ENCODE measurements at places on chromosomes 3 and 15. TPM values are rescaled to one million over a fixed set of nuclear protein-coding genes. Genes with fewer than 3 reads are reported as not detected.

Gene IL17RB
- not detected for total RNA-seq

Gene USP13
- 21.1 TPM for total RNA-seq

Gene KIF7
- 11.3 TPM for total RNA-seq

Gene ADAMTS17
- not detected for total RNA-seq

Gene NTRK3
- total RNA-seq, result not detected

GRCh38 chr3:100650651-100651619 lies 41.5 kb downstream of the ADGRG7 start:
- peaks cover 9% of the 10 kb centered on the region for H3K4me1 ChIP-seq
- H3K36me3 ChIP-seq, result no peaks in the 10 kb centered on the region
- peak overlapping the region; percentile 50 for H3K27ac ChIP-seq
- peak overlapping the region; percentile 15 for H3K4me3 ChIP-seq
- H3K27me3 ChIP-seq, result no peaks in the 10 kb centered on the region

- H3K36me3 ChIP-seq, result no peaks in the 10 kb centered on the region
- DNase-seq, result no peak
- H3K4me3 ChIP-seq, result no peak overlapping the region
- H3K4me1 ChIP-seq, result peaks cover 3% of the 10 kb centered on the region
Observed at GRCh38 chr3:63808633-63809032, 10.5 kb upstream of the C3orf49 start.

DNA sequence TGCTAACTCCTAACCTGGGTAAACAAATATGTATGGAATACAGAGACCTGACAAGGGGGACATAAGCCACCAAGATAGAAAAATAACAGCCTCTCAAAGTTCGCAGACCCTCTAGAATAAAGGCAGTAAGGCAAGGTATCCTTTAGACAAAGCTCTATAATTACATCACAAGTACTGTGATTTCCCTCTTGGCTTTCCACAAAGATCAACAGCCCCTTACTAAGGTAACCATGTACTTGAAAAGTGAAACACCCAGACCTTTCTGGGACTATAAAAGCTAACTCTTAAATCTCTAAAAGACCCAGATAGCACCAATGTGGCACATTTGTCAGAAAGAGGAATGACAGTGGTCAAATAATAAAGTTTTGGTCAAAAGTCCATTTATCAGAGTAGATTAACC lies 51.9 kb downstream of the TBL1XR1 start:
- H3K27ac ChIP-seq, result no peak overlapping the region
- peaks cover under 1% of the 10 kb centered on the region for H3K4me1 ChIP-seq
- H3K36me3 ChIP-seq, result no peaks in the 10 kb centered on the region
- H3K4me3 ChIP-seq, result no peak overlapping the region

DNA sequence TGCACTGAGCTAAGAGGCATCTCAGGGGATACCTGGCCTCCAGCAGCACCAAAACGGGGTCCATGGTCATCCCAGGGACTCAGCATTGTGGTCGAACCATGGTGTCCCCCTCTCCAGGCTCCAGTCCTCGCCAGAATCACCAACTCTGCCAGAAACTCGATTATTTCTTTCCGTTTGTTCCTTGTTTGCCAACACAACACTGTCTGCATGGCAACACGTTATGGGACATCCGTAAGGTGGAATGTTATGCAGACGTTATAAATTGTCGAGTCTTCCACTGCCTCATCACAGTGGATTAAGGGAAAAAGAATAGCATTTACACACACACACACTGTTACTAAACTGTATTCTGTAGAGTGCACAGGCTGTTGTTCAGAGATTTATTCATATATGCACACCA lies 52.5 kb upstream of the RPL32 start:
- H3K27ac ChIP-seq, result no peak overlapping the region
- peaks cover 9% of the 10 kb centered on the region for H3K27me3 ChIP-seq
- H3K4me3 ChIP-seq, result no peak overlapping the region
- no peak for DNase-seq
- H3K4me1 ChIP-seq, result no peaks in the 10 kb centered on the region

GRCh38 chr3:71102111-71102983 lies 481.2 kb downstream of the FOXP1 start:
- no peaks in the 10 kb centered on the region for H3K27me3 ChIP-seq
- no peak overlapping the region for H3K4me3 ChIP-seq
- H3K36me3 ChIP-seq, result no peaks in the 10 kb centered on the region
- DNase-seq, result peak; percentile 91
- H3K4me1 ChIP-seq, result peaks cover 53% of the 10 kb centered on the region

DNA sequence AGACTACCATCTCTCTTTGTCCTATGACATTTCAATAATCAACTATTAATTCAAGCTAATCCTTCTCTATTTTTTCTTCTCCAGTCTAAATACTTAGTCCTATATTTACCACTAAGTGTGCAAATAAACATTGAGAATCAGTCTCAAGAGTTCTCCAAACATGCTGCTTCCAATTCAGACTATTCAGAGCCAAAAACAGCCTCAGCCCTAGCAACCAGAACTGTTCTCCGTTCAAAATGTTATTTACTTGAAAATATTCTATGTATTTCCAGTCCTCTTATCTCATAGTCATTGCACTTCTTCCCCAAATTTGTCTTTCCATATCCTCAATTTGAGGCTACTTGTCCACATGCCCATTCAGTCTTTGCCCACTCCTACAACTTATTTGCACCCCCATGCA lies 805.5 kb downstream of the IGSF11 start:
- H3K36me3 ChIP-seq, result no peaks in the 10 kb centered on the region
- no peak for DNase-seq
- no peak overlapping the region for H3K4me3 ChIP-seq
- no peak overlapping the region for H3K27ac ChIP-seq
- no peaks in the 10 kb centered on the region for H3K27me3 ChIP-seq

DNA sequence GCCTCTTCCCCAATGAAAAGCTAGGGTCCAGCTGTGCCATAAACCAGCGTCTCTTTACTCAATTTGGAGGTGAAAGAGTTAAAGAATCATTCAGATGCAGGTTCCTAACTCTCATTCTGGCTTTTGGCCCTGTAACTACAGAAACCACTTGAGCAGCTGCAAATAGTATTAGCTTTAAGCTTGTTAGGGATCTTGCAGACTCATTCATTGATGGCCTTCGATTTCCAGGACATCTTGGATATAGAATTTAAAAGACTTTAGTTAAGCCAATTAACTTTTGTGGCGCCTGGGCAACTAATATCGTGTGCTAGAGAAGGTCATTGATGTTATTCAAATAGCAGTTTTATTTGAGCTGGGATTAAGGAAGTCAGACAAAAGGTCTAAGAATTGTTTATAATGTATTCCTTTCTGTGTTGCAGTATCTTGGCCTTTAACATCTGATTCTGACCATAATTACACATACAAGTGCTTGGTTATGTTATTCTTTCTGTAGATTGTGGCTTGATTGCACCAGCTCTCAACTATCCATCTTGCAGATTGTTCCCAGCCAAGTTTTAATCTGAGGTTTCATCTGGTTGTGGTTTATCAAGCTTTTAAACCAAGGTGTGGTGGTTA lies 185.3 kb downstream of the CACNA2D3 start:
- no peak overlapping the region for H3K4me3 ChIP-seq
- no peak overlapping the region for H3K27ac ChIP-seq
- no peaks in the 10 kb centered on the region for H3K36me3 ChIP-seq
- H3K4me1 ChIP-seq, result no peaks in the 10 kb centered on the region
- H3K27me3 ChIP-seq, result no peaks in the 10 kb centered on the region
- DNase-seq, result no peak

DNA sequence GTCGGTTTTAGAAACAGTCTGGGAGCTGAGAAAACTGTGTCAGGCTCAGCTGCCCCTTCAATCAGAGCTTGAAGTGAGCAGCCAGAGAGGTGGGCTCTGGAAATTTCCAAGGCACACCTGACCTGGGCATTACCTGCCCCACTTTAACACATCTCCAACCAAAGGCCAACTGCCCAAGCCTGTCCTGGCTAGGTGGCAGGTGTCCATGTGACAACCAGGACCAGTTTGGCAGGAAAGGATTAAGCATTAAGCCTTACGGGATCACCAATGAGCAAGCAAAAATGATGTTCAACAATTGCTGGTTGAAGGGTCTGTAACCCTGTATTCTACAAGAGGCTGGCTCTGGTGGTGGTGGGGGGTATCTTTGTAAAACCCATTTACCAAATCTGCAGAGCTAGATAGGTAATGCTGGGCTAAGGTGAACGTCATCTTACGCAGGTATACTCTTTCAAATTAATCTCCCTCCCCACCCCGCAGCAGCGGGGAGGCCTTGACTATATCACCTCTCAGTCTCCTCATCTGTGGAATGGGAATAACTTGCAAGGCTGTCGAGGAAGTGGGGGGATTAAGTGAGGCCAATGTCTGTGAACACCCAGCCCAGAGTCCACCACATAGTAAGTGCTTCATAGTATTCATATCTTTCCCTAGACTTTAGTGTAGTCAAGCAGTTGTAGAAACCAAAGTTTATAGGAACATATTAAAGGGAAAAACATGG lies 183.2 kb downstream of the MEGF11 start:
- no peak overlapping the region for H3K27ac ChIP-seq
- H3K36me3 ChIP-seq, result no peaks in the 10 kb centered on the region
- H3K4me1 ChIP-seq, result no peaks in the 10 kb centered on the region
- no peak overlapping the region for H3K4me3 ChIP-seq
- no peak for DNase-seq
- peaks cover 2% of the 10 kb centered on the region for H3K27me3 ChIP-seq

DNA sequence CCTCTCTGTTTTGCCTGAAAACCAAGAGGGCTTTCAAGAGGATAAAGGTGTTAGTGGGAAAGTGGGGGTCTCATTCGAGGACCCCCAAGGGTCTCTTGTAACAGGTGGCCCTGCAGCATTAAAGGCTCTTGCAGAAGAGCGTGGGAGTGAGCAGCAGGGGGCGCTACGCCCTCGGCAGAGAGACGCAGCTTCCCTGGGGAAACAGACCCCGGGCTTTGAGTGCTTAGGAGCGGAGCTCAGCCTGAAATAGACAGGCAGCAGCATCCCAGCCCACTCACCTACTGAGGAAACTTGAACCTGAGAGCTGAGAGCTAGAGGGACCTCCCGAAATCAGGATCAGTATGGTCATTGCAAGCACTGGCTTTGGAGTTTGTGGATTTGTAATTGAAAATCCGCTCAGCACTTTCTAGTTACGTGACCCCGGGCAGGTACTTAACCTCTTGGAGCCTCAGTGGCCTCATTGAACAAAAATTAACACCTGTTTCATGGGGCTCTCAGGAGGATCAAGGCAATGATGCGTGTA lies 25.7 kb downstream of the RPLP1 start:
- H3K36me3 ChIP-seq, result no peaks in the 10 kb centered on the region
- peaks cover 15% of the 10 kb centered on the region for H3K4me1 ChIP-seq
- peak; percentile 48 for DNase-seq
- no peaks in the 10 kb centered on the region for H3K27me3 ChIP-seq

- H3K4me3 ChIP-seq, result no peak overlapping the region
- no peak overlapping the region for H3K27ac ChIP-seq
- no peak for DNase-seq
- H3K4me1 ChIP-seq, result no peaks in the 10 kb centered on the region
- peaks cover 5% of the 10 kb centered on the region for H3K27me3 ChIP-seq
- H3K36me3 ChIP-seq, result no peaks in the 10 kb centered on the region
Observed at GRCh38 chr3:46607603-46608028, 4.7 kb upstream of the FAM240A start.

- H3K27ac ChIP-seq, result no peak overlapping the region
- H3K36me3 ChIP-seq, result no peaks in the 10 kb centered on the region
- no peak for DNase-seq
- no peaks in the 10 kb centered on the region for H3K27me3 ChIP-seq
Observed at GRCh38 chr3:128313935-128314334, 152.8 kb downstream of the DNAJB8 start.

DNA sequence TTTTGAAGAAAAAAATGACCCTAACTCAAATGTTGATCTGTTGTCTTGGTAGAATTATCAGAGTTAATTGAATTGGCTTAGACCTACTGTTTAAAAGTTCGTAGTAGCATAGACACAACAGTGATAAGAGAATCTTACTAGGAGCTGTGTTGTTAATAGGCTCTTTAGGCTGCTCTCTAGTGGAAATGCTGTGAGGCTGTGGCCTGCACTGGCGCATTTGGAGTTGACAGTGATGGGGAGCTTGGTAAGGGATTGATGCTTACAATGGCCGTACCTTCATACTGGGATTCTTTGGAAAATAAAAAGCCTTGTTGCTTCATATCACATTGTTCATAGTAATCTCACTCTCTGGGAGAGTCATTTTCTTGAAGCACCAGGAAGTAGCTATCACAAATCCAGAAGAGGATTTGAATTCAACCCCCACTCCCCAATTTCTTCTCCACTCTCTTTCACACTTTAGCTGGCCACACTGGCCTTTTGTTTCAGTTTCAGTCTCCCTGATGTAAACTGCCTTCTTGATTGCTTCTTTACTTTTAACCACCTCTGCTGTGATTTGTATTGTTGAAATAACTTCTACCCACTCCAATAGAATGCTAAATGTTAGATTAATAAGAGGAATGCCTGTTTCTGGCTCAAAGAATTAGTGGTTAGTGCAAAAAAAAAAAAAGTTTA lies 56.6 kb downstream of the CEP63 start:
- no peak for DNase-seq
- peaks cover 1% of the 10 kb centered on the region for H3K36me3 ChIP-seq
- no peaks in the 10 kb centered on the region for H3K27me3 ChIP-seq

GRCh38 chr3:67472674-67473201 lies 181.7 kb downstream of the SUCLG2 start:
- no peak overlapping the region for H3K27ac ChIP-seq
- H3K36me3 ChIP-seq, result no peaks in the 10 kb centered on the region
- no peaks in the 10 kb centered on the region for H3K27me3 ChIP-seq

- H3K27me3 ChIP-seq, result no peaks in the 10 kb centered on the region
- H3K27ac ChIP-seq, result no peak overlapping the region
- H3K4me3 ChIP-seq, result no peak overlapping the region
- H3K4me1 ChIP-seq, result no peaks in the 10 kb centered on the region
- no peak for DNase-seq
- no peaks in the 10 kb centered on the region for H3K36me3 ChIP-seq
Observed at GRCh38 chr3:110478377-110479054, 593.1 kb upstream of the NECTIN3 start.

DNA sequence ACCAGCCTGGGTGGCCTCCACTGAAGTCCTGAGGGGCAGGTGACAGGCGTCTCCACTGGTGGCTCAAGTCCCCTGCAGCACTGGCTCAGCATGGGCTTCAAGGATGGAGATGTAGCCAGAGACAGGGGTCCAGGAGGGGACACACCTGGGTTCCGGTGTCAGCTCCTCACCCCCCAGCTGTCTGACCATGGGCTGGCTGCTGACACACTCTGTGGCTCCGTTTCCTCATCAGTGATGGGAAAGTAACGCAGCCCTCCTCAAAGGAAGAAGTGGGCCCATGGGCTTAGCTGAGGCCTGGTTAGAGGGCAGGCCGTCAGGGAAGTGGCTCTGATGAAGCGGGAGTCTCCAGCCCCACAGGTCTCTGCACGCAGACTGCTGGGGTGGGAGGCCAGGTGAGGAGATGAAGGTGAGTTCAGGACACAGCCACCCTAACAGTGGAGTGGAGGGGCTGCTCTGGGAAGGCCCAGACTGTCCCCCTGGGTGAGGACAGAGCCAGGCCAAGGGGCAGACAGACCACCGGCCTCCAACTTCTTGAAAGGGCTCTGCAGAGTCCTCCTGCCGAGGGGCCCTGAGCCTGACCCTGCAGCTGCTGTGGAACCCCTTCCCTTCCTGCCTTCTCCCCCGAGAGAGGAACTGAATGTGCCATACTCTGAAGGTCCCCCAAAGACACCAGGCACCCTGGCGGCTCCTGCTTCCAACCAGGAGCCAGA lies 24.0 kb downstream of the PSTPIP1 start:
- no peak for DNase-seq
- H3K4me3 ChIP-seq, result no peak overlapping the region
- no peak overlapping the region for H3K27ac ChIP-seq
